NCI-H187 (cell line): ENCODE measurements at places on chromosomes 11 and 22.

GRCh38 chr11:128231845-128232410, 355.4 kb downstream of the ETS1 start:
- no peak for DNase-seq

DNA sequence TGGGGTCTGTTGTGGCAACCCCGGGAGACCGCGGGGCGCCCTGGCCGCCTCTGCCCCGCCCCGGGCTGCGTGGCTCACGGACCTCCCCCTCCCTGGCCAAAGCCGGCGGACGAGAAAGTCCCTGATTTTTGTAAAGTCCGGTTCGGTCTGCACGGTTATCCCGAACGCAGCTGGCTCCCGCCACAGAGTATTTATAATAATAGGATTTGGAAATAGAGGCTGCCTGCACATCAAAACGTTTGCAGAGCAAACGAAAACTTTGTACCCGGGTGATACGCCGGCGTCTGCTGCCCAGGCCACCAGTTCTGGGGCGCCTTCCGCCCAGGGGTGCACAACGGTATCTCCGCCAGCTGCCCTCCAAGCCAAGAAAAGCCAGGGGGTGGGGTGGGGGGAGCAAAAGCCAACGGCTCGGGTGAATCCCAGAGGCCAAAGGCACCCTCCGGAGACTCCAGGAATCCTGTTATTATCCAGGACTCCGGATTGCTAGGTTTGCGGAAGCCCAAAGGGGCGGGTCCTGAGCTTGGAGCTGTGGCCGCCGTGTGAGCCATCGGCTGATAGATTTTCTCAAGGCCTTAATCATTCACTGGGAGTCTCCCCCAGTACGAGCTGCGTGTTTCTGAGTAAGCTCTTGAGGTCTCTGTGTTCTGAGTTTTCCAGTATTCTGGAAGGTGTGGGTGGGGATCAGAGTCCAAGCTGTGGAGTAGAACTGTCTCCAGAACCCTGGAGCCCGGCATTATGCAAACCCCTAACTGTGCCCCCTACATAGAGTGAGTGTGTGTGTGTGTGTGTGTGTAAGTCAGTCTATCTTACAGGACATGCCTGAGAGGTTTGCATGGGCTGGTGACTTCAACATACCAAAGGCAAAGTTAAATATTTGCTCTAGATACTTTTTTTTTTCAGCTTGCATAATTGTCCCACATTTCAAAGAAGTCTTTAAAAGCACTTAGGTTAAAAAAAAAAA, 673 bp upstream of the SHANK2 start:
- DNase-seq = no peak

- DNase-seq = no peak
These were observed 658.9 kb upstream of the CCDC179 start for GRCh38 chr11:23519194-23519593.

DNA sequence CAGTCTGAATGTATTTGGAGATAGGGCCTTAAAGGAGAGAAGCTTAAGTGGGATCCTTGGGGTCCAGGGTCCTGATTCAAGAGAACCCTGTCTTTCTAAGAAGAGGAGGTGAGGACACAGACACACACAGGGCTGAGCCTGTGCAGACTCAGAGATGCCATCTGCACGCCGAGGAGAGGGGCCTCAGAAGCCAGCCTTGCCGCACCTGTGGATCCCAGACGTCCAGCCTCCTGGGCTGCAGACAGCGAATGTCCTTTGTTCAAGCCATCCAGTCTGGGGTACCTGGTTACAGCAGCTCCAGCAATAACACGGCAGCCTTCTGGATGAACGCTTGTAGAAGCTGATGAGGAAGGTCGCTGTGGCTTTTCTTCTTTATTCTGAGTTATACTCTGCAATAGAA, 1086.1 kb downstream of the BRD1 start:
- no peak for DNase-seq

DNA sequence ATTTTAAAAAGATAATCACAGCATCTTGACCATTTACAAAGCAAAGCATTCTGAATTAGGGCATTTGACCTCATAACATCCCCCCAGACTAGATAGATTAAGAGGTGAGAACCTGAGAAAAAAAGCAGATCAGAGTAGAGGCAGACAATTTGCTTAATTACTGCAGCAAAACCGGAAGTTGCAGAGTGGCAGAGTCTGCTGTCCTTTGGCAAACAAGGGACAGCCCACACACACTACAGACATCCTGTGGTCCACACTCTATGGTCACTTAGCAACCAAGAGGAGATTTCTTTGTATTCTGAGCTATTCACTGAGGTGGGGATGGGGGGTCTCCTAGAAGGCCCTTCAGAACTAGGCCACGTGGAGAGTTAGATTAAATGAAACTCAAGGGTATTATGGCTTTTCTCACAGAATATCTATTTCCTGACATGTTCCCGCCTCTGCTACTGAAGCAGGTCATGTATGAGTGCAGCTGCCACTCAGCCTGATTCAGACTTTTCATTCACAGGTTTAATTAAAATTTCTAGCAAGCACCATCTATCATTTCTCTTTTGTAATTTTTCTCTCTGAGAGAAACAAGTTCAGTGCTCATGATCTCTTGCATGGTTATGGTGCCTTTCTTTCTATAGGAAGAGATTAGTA, 48.5 kb downstream of the SVIP start:
- DNase-seq = no peak

DNA sequence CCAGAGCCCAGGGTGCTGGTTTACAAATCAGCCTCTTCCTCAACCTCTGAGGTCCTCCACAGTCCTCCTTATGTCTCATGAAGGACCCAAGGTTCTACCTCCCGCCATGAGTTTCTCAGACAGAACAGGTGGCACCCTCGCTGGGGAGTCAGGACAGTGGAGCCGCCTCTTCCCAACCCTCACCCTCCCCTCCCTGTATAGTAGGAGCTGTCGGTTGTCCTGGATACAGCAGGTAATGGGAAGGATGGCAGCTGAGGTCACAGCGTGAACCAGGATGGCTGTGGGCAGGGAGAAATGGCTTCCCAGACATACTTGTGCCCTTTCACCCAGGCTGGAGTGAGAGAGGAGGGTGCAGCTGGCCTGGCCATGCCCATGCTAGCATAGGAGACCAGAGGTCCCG, 134.6 kb downstream of the CHST1 start:
- no peak for DNase-seq

- DNase-seq = no peak
These were observed 84.7 kb downstream of the MSANTD4 start for GRCh38 chr11:105937331-105937730.

DNA sequence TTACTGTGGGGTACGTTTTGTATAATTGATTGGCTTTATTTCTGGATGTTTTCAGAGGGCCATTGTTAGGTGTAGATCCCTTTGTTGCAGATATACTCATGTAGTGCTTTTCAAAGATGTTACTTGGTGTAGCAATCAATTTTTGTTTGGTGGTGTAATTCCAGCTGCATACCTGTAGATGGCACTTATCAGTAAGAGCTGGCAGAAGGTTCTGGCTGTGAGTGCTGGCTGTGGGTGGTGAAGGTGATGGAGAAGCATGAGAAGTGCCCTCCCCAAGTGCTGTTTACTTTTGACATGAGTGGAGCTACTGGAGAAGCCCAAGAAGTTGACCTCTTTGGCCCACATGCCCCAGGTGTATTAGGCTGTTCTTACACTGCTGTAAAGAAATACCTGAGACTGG, 1074.9 kb downstream of the FAM181B start:
- no peak for DNase-seq

- DNase-seq = no peak
These were observed 335.6 kb upstream of the MTNR1B start for GRCh38 chr11:92633820-92634219.
